ENCODE measurements at places on chromosomes 13 and 19.

DNA sequence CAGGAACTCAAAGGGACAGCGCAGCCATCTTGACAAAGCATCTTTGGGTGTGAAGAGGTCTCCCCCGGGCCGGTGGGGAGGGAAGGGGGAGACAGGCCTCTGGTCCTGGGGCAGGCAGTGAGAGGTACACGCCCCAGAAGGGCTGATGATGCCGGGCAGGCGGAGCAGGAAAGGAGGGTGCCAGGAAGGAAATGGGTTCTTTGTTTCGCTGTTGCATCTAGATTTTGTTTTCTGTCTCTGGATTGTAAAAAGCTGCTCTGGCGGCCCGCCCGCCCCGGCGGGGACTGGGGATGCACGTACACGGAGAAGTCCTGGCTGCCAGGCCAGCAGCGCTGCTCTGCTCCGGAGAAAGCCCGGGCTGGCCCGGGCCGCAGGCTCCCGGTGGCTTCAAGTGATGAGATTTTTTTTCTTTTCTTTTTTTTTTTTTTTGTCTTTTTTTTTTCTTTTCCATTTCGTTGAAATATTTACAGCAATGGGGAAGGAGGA, 13.2 kb upstream of the ASF1B start:
- DNase-seq, result peak; percentile 21

- peak; percentile 17 for DNase-seq
Observed at GRCh38 chr19:49056101-49056901, 1.2 kb downstream of the CGB7 start.

GRCh38 chr13:43363156-43363953, 340.0 kb downstream of the DNAJC15 start:
- DNase-seq, result no peak

GRCh38 chr19:4567584-4568071, 8.1 kb upstream of the SEMA6B start:
- peak; percentile 19 for DNase-seq

DNA sequence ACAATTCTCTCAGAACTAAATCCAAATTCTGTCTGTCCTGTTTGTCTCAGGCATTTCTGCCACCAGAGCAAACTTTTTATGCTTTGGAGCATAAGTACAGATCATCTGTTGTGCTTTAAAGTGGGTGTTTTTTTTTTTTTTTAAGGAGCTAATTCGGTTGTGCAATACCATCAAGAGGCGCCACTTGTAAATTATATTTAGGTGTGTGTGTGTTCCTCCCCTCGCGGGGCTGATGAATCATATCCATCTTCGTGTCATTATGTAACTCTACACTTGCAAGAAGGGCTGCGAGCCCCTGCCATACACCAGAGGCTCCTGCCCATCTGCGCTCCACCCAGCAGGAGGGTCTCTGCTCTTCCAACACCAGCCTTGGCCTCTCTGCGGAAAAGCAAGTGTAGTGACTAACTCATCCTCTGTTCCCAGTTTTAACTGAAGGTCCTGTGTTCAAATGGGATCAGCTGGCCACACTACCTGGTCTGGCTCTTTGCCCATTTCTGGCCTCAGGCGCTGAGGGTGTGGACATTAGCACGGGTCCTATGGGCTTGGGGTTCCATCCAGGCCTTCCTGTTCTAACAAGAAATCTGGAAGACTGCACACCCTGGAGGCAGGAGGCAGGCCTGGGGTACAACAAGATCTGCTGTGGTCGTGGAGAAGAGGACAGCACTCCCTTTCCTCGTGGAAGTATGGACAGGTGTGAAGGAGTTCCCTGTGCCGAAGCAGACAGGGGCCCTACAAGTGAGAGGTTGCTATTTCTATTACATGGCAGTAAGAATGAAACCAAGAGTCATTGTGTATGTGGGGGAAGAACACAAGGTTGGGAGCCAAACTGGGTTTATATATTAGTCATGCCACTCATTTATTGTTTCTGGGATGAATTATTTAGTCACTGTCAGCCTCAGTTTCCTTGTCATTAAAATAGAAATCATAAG, 96.1 kb upstream of the MBNL2 start:
- no peak for DNase-seq

- no peak for DNase-seq
Observed at GRCh38 chr13:55234311-55234710, 1906.4 kb upstream of the PRR20A start.

DNA sequence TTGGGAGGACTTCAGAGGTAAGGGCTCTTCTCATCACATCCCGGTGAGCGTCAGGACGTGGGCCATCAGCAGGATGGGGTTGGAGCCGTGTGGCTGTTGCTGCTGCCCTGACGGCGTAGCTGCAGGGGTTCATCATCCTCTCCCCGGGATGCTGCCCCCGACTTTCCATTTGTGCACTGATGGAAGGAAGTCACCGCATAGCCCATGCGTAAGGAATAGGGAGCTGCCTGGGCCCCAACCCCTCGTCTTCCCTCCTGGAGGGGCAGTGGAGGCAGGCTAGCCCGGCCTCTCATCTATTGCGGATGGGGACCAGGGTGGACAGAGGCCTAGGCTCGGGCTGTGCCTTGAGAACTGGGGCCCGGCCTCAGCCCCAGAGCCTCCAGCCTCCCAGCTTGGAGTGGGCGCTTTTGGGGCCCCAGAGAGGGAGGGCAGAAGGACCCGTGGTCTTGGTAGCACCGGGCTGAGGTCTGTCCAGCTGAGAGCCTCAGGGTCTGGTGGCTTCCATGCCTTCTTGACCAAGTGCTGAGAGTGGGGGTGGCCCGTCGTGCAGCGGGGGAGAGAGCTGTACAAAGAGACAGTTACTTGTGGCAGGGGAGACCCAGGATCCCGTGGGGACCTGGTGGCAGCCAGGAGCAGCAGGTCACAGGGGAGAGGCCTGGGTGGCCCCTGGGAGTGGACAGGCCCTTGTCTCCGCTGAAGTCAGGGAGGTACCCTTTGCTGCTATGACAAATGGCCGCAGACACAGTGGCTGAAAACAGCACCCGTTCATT, 44.0 kb downstream of the KDM4B start:
- no peak for DNase-seq

DNA sequence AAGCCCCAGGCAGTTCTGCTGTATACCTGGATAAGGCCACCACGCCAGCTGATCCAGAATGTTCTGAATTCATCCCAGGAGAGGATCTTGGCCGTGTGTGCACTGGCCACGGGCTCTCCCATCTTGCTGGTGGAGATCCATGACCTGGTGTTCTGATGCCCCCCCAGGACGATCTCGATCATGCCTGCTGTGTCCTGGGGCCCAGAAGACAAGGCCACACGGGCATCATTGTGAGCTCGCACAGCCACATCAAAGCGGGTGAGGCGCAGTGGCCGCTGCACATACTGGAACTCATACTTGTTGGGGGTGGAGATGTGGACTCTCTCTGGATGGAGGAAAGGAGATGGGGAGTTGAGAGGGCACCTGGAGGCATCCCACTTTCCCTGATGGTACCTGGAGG, 40.1 kb downstream of the F2RL3 start:
- DNase-seq, result no peak

DNA sequence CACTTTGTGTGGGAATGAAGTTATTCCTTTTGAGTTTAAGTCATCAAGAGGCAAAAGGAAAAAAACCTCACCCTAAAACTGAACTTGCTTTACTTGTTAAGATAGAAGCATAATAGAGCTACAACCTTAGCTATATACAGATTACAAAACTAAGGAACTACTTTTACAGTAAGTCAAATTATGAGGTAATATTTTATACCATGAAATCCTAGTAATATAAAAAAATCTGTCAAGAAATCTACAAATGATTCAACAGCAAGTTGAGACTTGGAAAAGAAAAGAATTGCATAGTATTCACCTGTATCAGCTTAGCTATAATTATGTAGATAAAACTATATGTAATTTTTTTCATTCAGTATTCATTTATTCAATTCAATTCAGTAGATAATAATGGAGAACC, 335.3 kb downstream of the KLF5 start:
- DNase-seq, result no peak

DNA sequence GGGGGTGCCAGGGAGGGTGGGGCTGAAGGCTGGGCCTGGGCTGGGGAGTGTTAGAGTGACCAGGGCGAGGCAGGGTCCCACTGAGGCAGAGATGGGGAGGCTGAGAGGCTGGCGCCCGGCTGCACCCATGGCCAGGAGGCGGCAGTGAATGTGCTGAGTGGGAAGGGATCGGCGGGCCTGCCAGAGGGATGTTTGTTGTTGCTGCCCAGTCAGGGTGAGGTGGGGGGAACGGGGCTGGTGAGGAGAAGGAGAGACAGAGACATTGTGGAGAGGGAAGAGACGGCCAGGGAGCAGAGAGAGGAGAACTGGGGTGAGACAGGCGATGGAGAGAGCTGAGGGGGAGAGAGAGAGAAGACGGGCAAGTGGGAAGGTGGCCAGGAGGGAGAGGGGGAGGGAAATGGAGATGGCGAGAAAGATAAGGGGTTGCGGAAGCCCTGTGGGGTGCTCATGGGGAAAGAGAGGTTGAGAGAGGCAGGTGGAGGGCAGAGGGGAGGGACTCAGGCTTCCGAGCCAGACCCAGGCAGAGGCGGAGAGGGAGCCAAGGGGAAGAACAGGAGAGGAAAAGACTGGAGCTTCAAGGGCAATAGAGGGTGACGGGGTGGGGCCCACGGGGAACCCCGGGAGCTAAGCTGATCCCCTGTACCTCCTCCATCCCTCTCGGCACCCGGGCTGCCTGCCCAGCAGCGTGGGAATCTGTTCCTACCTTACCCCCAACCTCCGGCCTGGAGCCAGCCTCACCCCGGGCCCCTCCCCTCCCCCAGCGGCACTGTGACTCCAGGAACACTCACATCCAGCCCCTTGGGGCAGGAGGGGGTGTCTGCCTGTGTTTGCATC, 690 bp upstream of the B3GNT8 start:
- no peak for DNase-seq

- peak; percentile 36 for DNase-seq
Observed at GRCh38 chr19:13887018-13887436, 10.1 kb downstream of the NANOS3 start.

GRCh38 chr19:35433448-35433847, 14.6 kb upstream of the FFAR2 start:
- DNase-seq, result no peak
